ENCODE measurements at places on chromosomes 3 and 15. TPM values are rescaled to one million over a fixed set of nuclear protein-coding genes. Genes with fewer than 3 reads are reported as not detected.

Gene CCDC33
- 0.96 TPM for total RNA-seq

Gene TMCC1
- 37.9 TPM for total RNA-seq

Gene EEFSEC
- 6.3 TPM for total RNA-seq

Gene IL17RC
- total RNA-seq, result 23.9 TPM

Gene MEX3B
- total RNA-seq, result 18.7 TPM

Gene TF
- 1.3 TPM for total RNA-seq

Gene NCK1
- 48.6 TPM for total RNA-seq

Gene COL7A1
- 28.7 TPM for total RNA-seq

GRCh38 chr15:41691471-41691870 lies 31.3 kb downstream of the MGA start:
- no peak overlapping the region for H3K27ac ChIP-seq
- no peaks in the 10 kb centered on the region for H3K4me1 ChIP-seq
- no peak overlapping the region for H3K4me3 ChIP-seq
- H3K36me3 ChIP-seq, result no peaks in the 10 kb centered on the region
- peak; percentile 29 for DNase-seq
- H3K27me3 ChIP-seq, result no peaks in the 10 kb centered on the region

DNA sequence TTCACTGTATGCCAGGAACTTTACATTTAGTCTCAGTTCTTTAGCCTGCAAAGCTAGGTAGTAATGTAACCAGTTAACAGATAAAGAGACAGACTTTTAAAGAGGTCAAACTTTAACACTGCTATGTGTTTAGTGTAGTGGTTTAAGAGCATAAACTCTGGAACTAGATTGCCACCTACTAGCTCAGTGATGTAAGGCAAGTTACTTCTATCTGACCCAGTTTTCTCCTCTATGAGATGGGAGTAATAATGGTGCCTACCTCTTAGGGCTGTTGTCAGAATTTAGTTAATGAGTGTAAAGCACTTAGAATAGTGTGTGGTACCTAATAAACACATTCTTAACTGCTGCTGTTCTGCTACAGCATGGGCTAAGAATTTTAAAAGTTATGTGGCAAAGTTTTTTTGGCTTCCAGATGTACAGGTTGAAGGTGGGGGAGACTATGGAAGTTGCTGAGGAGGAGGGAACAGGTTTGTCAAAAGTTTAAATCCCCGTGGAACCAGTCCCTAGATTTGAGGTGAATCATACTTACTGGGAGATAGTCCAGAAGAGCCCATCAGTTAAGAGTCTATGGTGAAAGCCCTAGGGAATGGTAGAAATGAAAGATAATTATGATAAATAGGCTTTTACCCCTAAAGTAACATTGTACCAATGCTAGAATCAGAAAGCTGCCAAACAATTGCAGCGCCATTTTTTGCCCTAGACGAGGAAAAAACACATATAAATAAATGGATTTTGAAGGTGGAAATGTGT lies 13.9 kb downstream of the TSC22D2 start:
- peak; percentile 60 for DNase-seq
- H3K4me3 ChIP-seq, result no peak overlapping the region
- H3K27me3 ChIP-seq, result no peaks in the 10 kb centered on the region
- no peak overlapping the region for H3K27ac ChIP-seq

GRCh38 chr3:2099028-2099671 lies 484 bp downstream of the CNTN4 start:
- H3K36me3 ChIP-seq, result no peaks in the 10 kb centered on the region
- no peak overlapping the region for H3K27ac ChIP-seq
- no peaks in the 10 kb centered on the region for H3K4me1 ChIP-seq
- H3K27me3 ChIP-seq, result peaks cover 31% of the 10 kb centered on the region

DNA sequence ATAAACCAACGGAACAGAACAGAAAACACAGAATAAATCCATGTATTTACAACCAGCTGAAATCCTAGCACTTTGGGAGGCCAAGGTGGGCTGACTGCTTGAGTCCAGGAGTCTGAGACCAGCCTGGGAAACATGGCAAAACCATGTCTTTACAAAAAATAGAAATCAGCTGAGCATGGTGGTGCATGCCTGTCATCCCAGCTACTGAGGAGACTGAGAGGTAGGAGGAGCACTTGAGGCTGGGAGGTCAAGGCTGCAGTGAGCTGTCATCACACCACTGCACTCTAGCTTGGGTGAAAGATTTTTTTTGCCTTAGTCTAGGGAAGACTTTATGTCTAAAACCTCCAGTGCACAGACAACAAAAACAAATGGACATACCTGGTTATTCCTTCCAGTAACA lies 120.7 kb downstream of the STT3B start:
- peaks cover 5% of the 10 kb centered on the region for H3K36me3 ChIP-seq
- H3K4me1 ChIP-seq, result no peaks in the 10 kb centered on the region
- no peak for DNase-seq
- H3K27ac ChIP-seq, result no peak overlapping the region
- no peaks in the 10 kb centered on the region for H3K27me3 ChIP-seq
- H3K4me3 ChIP-seq, result no peak overlapping the region

- peaks cover 9% of the 10 kb centered on the region for H3K4me1 ChIP-seq
- H3K27me3 ChIP-seq, result no peaks in the 10 kb centered on the region
- H3K27ac ChIP-seq, result no peak overlapping the region
- no peak overlapping the region for H3K4me3 ChIP-seq
- no peak for DNase-seq
Measured at GRCh38 chr15:64837502-64837901, 4.2 kb upstream of the PLEKHO2 start.

- H3K4me3 ChIP-seq, result no peak overlapping the region
- no peak for DNase-seq
- H3K4me1 ChIP-seq, result no peaks in the 10 kb centered on the region
- H3K36me3 ChIP-seq, result no peaks in the 10 kb centered on the region
- no peak overlapping the region for H3K27ac ChIP-seq
Measured at GRCh38 chr15:55044162-55044561, 152.6 kb downstream of the RSL24D1 start.

DNA sequence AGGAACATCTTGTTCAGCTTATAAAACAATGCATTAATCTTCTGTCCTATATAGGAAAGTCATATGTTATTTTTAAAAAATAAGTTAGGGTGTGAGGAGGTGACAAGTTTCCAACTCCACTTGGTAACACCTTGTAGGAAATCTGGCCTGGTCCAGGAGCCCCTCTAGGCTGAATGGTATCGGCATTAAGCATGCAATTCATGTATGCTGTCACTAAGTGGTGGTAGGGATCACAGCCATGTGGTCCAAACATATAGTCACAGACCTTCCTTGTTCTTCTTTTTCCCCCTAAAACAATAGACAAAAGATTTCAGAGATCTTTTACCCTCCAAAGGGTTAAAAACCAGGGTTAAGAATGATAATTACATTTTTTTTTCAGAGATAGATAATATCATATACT lies 4.2 kb upstream of the APBA2 start:
- no peak overlapping the region for H3K4me3 ChIP-seq
- H3K4me1 ChIP-seq, result peaks cover 5% of the 10 kb centered on the region

- H3K4me1 ChIP-seq, result no peaks in the 10 kb centered on the region
- H3K36me3 ChIP-seq, result peaks cover 3% of the 10 kb centered on the region
- H3K27me3 ChIP-seq, result no peaks in the 10 kb centered on the region
Measured at GRCh38 chr3:129238945-129239705, 10.3 kb upstream of the COPG1 start.

- no peaks in the 10 kb centered on the region for H3K27me3 ChIP-seq
- peak overlapping the region; percentile 99 for H3K4me3 ChIP-seq
- peak overlapping the region; percentile 86 for H3K27ac ChIP-seq
- peaks cover 27% of the 10 kb centered on the region for H3K4me1 ChIP-seq
- peaks cover 61% of the 10 kb centered on the region for H3K36me3 ChIP-seq
Measured at GRCh38 chr15:96338766-96339618, 8.5 kb downstream of the NR2F2 start.

GRCh38 chr3:127900536-127900935 lies 14.5 kb upstream of the KBTBD12 start:
- H3K4me1 ChIP-seq, result no peaks in the 10 kb centered on the region
- no peaks in the 10 kb centered on the region for H3K36me3 ChIP-seq
- peak; percentile 19 for DNase-seq
- no peak overlapping the region for H3K4me3 ChIP-seq
- peaks cover 9% of the 10 kb centered on the region for H3K27me3 ChIP-seq
- no peak overlapping the region for H3K27ac ChIP-seq

DNA sequence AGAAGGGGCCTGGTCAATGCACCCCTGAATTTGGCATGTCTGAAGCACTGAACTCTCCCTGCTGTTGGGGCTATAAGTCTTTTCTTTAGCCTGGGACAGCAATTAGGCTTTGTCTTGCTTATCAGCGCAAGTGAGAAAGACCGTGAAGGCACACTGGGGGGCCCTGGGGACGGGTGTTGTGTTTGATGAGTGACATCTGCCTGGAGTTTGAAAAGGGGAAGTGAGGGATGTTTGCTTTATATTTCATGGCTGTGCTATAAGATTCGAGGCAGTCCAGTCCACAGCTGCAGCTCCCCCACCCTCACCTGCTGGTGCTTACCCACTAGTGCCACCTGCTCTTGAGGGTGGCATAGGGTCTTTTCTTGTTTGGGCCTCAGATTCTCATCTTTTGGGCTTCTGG lies 44.8 kb downstream of the CEMIP start:
- no peaks in the 10 kb centered on the region for H3K4me1 ChIP-seq
- DNase-seq, result no peak
- no peak overlapping the region for H3K27ac ChIP-seq
- H3K27me3 ChIP-seq, result peaks cover 2% of the 10 kb centered on the region
- no peak overlapping the region for H3K4me3 ChIP-seq
- no peaks in the 10 kb centered on the region for H3K36me3 ChIP-seq

- H3K4me3 ChIP-seq, result no peak overlapping the region
- H3K27me3 ChIP-seq, result no peaks in the 10 kb centered on the region
- H3K4me1 ChIP-seq, result no peaks in the 10 kb centered on the region
- no peak overlapping the region for H3K27ac ChIP-seq
- no peak for DNase-seq
Measured at GRCh38 chr3:61808526-61808925, 247.2 kb downstream of the PTPRG start.

Data from astrocyte (in vitro differentiated cells and primary cell).